ENCODE measurements at places on chromosomes 5 and 9.

GRCh38 chr5:143345671-143346440 is 57.6 kb downstream of the NR3C1 start:
- no peak for DNase-seq

GRCh38 chr9:78278177-78278777 is 18.6 kb upstream of the PSAT1 start:
- DNase-seq, result no peak

DNA sequence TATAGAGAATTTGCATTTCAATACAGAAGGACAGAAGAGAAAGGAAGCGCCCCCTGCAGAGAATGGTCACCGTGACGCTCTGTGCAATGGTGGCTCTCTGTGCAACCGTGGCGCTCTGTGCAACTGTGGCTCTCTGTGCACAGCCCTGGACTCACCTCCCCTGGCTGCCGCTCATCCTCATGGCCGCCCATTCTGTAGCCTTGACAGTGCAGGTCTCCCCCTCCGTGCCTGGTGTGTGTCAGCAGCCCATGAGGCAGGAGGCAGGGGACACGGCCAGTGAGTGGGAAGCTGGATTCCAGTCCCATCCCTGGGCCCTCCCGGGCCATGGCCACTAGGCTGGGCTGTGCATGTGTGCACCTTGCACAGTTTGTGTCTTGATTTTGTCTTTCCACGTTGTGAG is 12.0 kb downstream of the EXOC3 start:
- no peak for DNase-seq

- no peak for DNase-seq
These were observed 59.2 kb downstream of the YTHDC2 start for GRCh38 chr5:113572716-113573115.

DNA sequence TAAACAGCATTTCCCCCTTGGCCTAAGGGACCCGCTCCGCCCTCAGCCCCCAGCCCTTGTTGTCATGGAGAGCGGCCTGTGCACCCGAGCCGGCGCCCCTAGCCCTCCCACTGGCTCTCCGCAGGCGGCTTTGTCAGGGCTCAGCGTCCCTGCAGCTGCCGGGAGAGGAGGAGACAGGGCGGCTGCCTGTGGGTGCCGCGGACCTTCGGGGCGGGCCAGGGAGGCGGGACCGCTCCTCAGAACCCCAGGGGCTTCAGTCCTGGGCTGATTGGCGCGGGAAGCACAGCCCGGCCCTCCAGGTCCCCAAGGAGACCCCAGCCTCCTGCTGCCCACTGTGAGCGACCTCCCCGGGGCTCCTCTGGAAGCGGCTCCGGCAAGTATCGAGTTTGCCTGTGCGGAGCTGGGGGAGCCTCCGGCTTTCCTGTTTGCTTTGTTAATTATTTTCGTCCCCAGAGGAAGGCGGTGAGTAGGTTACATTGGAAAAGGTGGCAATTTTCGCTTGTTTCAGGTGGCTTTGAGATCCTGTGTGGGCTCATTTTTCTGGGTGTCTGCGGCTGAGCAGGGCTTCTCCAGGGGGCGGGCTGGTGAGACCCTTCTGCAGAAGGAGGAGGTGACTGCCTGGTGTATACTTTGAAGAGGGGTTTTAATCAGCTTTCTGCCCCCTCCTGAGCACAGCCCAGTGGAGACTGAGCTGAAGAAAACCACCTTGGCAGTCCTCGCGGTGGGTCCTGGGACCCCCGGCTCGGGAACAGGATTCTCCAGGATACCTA is at the start of gene FGD3:
FGD3 (plus strand) TSS at position 256 of the 770 bp plus-strand sequence. CDS start 28,734 bp downstream, outside the sequence.
- DNase-seq, result peak; percentile 85

DNA sequence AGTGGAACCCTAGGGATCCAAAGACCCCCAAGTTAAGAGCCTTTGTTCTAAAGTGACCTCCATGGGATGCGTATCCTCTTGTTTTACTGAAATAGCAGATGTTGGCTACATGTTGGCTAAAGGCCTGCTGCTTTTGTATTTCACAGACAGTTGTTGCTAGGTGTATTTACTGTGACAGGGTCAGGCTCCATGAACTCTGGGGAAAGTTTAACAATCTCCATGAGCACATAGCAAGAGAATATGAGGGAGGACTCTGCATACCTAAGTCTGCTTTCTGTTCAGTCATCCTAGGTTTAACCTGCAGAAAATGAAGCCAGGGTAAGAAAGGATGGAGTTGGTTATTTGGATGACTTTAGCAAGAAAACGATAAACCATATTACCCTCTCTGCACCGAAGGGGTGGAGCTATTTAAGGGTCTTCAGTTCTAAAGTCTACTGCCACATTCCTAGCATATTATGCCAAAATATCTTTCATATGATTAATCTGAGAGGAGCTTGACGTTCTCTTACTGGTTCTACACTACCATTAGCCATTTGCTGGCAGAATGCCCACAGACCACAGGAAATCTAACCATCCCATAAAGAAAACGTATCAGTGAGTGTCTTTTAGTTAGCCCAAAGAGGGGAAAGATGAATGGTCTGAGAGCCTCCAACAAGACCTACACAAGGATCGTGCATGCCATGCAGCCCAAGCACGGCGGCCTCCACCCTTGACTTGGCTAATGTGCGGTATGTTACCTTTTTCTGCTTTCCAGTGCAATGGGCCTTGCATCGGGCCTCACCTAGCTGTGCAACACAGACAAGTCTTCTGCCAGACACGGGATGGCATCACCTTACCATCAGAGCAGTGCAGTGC is 127.8 kb downstream of the SAXO1 start:
- DNase-seq, result no peak

- no peak for DNase-seq
These were observed 21.7 kb downstream of the TCF7 start for GRCh38 chr5:134136221-134136631.

DNA sequence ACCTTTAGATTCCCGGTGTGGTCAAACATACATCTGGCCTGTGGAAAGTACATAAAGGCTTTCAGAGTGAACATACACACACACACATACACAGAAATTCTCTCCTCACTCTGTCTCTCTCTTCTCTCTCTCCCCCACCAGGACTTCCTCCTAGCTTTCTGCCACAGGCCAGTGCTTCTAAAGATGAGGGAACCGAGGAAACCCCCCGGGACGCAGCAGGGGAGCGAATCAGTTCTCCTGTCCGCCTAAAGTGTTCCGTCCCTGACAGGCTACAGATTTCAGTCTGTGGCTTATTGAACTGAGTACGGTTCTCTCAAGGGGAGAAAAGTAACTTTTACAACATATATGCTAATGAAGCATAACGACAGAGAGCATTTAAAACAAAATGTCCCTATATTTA is 75.8 kb downstream of the MED27 start:
- DNase-seq, result no peak

GRCh38 chr5:125835293-125836172 is 587.7 kb upstream of the GRAMD2B start:
- DNase-seq, result no peak

GRCh38 chr9:129868872-129869486 is 33.7 kb downstream of the USP20 start:
- peak; percentile 96 for DNase-seq

DNA sequence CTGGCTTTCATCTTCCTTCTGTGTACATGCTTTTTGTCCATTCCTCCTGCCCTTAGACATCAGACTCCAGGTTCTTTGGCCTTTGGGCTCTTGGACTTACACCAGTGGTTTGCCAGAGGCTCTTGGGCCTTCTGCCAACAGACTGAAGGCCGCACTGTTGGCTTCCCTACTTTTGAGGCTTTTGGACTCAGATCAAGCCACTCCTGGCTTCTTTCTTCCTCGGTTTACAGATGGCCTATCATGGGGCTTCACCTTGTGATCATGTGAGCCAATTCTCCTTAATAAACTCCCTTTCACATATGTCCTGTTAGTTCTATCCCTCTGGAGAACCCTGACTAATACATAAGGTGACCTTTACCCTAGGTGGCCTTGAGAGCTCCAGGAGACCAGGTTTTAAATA is 189.1 kb upstream of the CCNG1 start:
- no peak for DNase-seq

DNA sequence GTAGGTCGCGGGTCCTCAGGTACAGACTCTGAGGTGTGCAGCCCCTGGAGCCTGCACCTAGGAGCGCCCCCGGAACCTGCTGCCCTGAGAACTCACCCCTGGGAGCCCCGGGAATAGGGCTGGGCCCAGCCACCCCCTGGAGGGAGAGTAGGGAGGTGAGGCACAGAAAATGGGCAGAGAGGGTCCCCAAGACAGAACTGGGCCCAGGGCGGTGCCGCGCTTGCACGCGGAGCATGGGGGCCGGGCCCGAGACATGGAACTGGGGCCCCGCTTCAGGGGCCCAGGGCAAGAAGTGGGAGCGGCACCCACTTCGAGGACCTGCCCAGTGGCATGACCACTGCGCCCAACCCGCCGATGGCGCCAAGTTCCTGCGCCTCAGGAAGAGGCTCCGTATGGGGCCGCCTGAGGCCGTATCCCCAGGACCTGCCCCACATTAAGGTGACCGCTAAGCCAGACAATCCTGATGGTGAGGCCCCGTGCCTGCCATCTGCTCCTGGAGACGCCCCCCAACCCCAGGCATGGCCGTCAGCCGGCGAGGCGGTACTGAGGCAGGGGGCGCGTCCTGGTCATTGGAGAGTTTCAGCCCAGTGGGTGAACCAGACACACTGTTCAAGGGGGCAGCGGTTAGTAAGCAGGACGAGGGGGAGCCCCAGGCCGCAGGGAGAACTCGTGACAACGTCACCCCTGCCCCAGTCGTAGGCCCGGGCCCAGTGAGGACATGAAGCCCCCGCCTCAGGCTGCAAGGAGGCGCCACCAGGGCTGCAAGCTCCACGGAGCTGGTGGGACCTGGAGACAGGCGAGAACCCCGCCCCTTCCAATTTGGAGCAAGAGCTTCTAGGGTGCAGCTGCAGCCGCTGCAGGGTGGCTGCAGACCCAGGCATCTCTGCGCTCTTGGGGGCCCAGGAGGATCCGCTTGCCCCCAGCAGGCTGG is 89.5 kb upstream of the PUM3 start:
- DNase-seq, result no peak

- no peak for DNase-seq
These were observed 336.6 kb upstream of the DAB2 start for GRCh38 chr5:39761199-39761950.

GRCh38 chr9:109776391-109776790 is 3.6 kb upstream of the PALM2AKAP2 start:
- DNase-seq, result no peak

DNA sequence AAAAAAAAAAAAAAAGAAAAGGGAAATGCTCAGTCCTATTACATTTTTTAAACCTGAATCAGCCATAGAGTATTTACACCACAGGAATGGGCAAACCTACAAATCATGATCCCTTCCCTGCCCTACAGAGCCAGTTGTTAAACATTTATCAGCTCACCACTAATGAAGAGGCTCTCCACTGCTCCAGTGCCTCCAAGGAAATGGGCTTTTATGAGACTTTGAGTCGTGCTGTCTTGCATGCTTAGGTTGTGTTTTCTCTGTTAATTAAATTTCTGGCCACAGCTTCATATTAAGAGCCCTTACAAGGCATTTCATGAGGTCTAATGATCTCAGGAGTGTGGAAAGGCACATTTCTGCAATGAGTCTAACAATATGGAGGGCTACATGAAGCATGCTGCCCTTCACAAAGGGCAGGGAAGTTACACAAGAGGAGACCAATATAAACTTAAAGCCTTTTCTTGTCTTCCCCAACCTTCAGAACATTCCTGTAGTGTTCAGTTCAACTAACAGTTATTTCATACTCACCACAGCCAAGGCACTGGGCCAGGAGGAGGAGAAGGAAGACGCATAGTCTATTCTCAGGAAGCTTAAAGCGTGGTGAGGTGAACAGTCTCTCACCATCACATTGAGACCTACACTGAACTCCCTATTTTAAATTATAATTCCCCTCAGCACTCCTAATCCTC is 140.1 kb upstream of the ABCA1 start:
- no peak for DNase-seq

DNA sequence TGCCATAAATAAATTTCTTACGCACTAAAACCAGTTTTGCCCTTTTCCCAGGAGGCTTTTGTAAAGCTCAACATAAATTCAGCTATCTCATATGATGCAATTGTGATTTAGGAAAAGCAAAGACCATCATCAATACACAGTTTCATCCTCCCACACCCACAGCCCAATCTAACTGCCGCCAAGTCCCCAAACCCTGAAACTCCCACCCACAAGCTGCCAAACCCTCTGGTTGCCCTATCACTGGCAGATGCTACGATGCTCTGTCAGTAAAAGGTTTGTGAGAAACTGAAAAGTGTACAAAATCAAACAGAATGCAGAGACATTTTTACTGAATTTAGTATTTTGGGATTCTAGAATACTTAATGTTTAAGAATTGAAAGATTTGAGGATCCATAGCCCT is 42.8 kb upstream of the NR4A3 start:
- DNase-seq, result peak; percentile 34

GRCh38 chr5:36646507-36647023 is 40.2 kb downstream of the SLC1A3 start:
- DNase-seq, result no peak

DNA sequence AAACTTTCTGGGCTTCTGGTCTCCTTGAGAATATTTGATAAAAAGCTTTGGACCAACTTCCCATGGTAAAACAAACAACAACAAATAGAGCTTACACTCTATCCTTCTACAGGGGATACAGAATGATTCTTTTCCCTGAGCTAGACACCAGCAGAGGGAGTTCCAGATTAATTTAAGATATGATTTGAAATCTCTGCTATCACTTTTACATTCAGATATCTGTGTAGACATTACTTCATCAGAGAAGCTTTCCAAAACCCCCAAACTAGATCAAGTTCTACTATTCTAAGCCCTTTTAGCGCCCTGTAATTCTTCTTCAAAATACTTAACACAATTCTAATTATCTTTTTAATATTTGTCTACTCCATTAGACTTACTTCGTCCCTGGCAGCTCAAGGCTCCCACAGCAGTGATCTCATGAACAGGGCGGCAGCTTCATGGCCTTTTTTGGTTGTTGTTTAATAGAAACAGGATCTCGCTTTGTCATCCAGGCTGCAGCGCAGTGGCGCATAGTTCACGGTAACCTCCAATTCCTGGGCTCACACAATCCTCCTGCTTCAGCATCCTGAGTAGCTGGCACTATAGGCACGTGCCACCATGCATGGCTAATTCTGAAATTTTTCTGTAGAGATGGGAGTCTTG is 955 bp upstream of the GALNT12 start:
- DNase-seq, result no peak

DNA sequence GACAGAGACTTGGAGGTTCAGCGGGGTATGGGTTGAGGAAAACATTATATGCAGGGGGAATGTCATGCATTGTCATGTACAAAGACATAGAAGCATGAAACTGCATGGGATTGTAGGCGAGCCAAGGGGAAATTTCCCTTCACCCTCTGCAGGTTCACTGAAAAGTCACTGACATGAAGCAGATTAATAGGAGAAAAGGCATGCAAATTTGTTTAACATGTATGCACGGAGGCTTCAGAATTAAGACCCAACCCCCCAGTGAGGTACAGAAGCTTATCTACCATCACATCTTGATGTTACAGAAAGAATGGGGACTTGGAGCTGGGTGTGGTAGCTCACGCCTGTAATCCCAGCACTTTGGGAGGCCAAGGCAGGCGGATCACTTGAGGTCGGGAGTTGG is 18.5 kb downstream of the NIM1K start:
- DNase-seq, result no peak

- DNase-seq, result no peak
These were observed 66.5 kb upstream of the TGFBR1 start for GRCh38 chr9:99038484-99038820.

GRCh38 chr9:127216210-127216887 is 48.2 kb upstream of the GARNL3 start:
- DNase-seq, result no peak

Measured in activated CD4-positive, alpha-beta T cell treated with anti-CD3 and anti-CD28 coated beads, Interleukin-2, amount 10 ng/mL, durations not matched to agents 24 days and 14 days (primary cell).